Stimulated activated CD4-positive, alpha-beta T cell treated with anti-CD3 and anti-CD28 coated beads, Interleukin-2, amount 100 ng/mL, for 24 hours (primary cell): ENCODE measurements at places on chromosomes 4 and X.

GRCh38 chr4:82930848-82931755 is 30.6 kb downstream of the THAP9 start:
- no peak for DNase-seq

- peak; percentile 52 for DNase-seq
Measured at GRCh38 chr4:242121-242848, 63.0 kb downstream of the ZNF732 start.

DNA sequence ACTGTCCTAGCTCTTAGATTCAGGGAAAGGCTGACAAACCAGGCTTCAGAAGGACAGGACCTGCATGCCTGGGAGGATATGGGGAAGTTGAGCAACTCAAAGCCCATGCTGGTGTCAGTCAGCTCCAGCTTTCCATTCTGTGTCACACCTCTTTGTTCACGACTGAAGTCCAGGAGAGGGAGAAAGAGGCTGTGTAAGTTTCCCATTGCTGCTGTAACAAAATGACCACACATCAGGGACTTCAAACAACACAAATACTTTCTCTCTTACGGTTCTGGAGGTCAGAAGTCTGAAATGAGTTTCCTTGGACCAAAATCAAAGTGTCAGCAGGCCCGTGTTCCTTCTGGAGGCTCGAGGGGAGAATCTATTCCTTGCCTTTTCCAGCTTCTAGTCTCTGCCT is 50.6 kb upstream of the STX18 start:
- DNase-seq, result no peak

DNA sequence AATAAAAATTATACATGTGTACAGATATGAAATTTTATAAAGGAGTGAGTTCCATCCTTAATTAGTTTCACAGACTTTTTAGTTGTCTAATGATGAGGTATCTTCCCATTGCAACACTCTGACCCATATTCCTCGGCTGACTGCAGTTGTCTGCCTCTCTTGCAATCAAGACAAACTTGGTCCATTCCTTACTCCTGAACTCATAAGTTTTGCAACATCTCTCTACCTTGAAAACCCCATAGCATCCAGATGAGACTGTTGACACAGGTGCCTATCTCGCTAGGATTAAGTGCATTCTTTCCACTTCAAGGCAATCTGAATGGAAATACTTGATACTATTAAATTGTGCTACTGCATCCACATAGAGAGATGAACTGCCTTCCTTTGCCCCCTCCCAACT is 2.3 kb downstream of the XKRX start:
- DNase-seq, result no peak

DNA sequence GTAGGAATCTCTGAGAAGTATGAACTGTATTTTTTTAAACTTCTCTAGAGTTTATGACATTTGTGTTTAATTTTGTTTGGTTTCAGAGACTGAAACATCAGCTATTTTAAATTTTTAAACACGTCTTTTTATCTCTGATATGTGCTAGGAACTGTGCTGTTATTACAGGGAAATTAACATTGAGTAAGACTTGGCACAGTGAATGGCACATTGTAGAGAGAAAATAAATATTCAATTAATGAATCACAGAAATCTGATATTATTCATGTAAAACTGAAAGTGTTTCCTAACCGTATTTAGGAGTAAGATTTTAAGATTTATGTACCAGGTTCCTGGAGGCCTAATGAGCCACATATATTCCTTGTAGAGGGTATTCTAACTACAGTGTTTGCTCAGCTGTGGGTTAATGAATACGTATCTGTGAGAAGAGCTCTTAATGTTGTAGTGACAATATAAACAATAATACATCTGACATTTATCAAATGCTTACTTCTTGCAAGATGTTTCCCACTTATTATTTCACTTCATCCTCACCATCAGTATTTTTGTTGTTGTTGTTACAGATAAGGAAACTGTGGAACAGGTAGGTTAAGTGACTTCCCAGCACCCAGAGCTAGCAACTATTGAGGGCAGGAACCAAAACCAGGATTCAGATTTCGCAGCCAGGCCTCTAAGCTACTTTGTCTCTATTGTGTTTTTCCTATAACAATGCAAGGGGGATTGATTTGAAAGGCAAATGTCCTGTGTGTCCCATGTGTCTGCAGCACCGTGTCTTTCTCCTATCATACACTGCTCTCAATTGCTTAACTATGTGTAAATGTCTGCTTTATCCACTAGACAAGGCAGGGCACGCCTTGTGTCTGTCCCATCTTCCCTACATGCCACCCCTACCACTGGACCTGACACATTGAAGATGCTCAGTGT is 121.1 kb upstream of the FAM9C start:
- no peak for DNase-seq

DNA sequence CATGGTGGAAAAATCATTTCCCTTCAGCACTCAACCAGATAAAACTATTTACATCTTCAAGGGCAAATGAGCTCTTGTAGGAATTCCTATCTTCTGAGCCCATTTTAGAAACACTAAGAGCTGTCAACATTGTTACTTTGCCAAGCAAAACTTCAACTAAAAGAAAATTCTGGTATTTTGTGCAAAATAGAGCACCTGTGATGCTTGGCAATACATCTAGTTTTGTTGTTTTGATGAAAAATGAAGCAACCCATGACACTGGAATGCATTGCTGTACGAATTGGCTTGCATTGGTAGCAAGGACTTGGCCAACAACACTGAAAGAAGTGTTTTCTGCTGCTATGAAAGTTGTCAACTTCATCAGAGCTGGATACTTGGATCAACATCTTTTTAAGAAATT is 194.4 kb downstream of the COX18 start:
- DNase-seq, result no peak

GRCh38 chr4:110798687-110799086 is 175.8 kb upstream of the PITX2 start:
- no peak for DNase-seq

DNA sequence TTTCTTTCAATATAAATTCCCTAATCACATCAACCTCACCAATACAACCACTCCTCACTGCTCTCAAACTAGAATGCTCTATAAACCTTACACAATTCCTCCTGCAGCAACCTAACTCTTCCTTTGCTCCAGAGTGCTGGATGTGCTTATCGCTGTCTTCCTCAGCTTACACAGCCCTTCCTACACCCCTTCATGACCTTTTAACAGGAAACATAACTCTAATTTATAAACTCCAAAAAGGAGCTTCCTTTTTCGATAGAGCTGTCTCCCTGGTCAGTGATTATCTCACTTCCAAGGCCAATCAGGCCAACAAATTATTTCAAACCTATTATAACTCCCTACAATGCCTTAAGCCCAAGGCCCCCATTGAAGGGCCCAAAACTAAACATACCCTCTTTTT is 78.8 kb downstream of the COQ2 start:
- no peak for DNase-seq

DNA sequence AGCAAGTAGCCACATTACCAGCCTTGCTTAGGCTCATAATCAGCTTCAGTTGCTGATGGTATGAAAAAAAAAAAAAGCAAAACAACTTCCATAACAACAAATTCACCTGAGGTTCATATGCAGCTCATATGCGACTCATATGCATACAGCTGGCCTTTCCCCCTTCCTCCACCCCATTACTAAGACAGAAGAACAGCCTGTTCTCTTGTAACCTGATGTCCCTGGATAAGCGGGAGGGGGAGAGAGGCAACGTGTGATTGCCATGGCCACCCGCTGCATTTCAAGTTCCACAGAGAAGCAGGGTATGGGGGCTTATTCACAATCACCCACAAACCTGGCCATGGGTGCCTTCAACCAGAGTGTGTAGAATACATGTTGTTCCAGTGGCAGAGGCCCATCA is 95.1 kb upstream of the DGKK start:
- DNase-seq, result no peak

DNA sequence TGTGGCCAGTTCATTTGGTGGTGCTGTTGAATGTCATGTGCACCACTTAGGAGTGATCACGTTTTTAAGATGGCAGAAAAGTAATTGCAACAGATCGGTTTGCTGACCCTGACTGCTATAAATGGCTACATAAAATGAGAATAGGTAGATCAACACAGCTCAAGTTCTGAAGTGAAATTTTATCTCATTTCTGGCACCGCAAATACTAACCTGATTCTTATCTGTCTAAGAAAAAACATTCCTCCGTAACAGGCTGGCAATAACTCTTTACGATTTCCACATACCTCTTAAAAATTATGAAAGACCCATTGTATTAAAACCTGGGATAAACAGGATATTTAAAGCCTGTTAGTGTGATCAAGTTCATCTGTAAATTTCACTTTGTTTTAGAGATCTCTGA is 387.5 kb downstream of the PDGFC start:
- DNase-seq, result no peak
